ENCODE measurements at places on chromosomes 4 and X.

DNA sequence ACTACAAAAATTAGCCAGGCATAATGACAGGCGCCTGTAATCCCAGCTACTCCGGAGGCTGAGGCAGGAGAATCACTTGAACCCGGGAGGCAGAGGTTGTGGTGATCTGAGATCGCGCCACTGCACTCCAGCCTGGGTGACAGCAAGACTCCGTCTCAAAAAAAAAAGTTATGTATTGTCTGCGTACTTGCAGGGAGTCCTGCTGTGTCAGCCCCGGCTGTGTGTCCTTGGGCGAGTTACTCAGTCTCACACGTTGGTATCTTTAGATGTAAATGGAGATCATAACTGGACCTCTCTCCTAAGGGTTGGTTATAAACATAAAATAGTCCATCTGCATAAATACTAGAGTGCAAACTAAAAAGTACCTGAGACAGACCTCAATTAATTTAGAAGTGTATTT, 22.7 kb upstream of the TBC1D14 start:
- no peak for DNase-seq

DNA sequence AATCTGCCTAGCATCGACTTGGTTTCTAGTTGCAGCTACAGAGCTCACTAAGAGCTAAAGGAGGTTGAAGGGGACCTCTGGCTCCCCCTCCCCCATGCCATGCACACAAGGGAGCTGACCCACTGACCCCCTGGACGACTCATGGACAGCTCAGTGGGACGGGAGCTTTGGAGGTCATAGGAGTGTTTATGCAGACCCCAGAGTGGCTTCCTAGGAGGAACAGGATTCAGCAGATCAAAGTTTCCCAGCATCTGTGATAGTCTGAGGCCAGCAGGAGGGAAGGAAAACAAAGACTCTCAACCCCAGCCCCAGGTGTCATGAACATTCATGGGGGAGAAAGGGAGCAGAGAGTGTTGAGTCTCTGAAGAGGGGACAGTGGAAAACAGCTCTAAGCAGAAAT, 104.4 kb downstream of the ARSF start:
- DNase-seq = no peak

DNA sequence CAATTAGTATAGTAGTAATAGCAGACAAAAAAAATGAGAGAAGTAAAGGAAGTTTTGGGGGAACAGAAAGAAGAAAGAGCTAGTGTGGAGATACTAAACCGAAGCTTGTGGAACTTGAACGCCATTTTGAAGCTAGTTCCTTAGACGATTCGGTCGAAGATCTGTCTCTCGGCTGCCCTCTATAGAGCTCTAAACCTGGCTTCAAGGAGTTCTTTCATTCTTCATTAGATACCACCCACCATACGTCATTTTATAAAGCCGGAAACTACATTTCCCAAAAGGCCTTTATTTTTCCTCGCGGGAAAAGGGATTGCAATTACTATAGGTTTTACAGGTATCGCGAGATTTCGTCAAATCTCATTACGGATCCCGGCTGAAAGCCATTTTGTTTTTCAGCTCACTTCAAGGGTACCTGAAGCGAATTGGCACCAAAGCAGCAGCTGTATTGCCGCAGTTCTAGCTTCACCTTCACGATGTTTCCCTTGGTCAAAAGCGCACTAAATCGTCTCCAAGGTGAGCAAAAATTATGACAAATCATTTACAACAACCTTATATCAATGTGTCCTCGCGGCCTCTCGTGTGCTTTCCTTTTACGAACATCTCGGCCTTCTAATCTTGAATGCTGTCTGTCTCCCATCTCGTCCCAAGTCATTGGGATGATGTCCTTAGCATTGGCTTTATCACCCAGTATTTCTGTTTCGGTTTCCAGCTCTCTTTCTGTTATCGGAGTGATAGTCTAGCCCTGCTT, at the start of gene COX7B:
Gene COX7B, plus strand, starts transcription at position 388 of the 748 bp plus-strand sequence. Its CDS starts 86 bp downstream, at position 474.
- DNase-seq = peak; percentile 12

- DNase-seq = no peak
Measured at GRCh38 chrX:134717698-134718097, 59.4 kb upstream of the PLAC1 start.

GRCh38 chrX:130030826-130031225, 48.4 kb downstream of the BCORL1 start:
- no peak for DNase-seq

- DNase-seq = no peak
Measured at GRCh38 chr4:21900211-21900610, 48.4 kb downstream of the KCNIP4 start.

- DNase-seq = no peak
Measured at GRCh38 chrX:79035421-79035820, 90.2 kb downstream of the P2RY10 start.

DNA sequence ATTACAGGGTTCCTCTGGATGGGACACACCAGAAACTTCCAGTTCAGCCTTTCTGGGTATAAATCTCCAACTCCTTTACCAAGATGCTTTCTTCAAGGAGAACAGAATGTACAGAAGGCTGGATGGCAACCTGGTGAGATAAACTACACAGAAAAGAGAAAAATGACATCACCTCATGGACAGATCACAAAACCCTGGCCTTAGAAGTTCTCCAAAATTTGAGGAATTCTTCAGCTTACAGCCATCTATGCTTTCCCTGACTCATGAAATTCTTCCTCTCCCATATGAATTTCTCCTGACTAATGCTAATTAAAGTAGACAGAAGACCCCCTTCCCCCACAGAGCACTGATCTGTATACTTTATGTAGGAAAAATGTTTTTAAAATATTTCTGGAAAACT, 345.4 kb downstream of the STIM2 start:
- DNase-seq = no peak

- no peak for DNase-seq
Measured at GRCh38 chr4:17068891-17069290, 170.4 kb upstream of the LDB2 start.

DNA sequence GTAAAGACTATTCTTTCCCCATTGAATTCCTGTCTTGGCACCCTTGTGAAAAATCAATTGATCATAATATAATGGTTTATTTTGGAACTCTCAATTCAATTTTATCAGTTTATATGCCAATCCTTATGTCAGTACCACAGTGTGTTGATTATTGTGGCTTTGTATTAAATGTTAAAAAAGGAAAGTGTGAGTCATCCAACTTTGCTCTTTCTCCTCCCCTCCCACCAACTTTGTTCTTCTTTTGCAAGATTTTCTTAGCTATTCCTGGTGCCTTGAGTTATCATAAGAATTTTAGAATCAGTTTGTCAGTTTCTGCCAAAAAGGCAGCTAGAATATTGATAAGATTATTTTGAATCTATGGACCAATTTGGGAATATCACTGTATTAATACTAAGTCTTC, 11.2 kb upstream of the RNF175 start:
- DNase-seq = no peak

DNA sequence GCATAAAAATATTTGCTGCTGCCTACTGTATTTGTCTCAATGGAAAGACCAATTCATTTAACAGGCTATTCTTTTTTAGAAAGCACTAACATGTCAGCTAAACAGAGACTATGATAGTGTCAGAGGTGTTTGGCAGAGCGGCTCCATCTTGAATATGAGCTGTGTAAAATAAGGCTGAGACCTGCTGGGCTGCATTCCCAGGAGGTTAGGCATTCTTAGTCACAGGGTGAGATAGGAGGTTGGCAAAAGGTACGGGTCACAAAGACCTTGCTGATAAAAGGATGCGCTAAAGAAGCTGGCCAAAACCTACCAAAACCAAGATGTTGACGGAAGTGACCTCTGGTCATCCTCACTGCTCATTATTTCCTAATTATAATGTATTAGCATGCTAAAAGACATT, 41.8 kb downstream of the NPY5R start:
- no peak for DNase-seq

GRCh38 chr4:184510401-184510800, 36.1 kb upstream of the IRF2 start:
- DNase-seq = no peak

- DNase-seq = no peak
Measured at GRCh38 chrX:114338870-114339269, 245.0 kb upstream of the HTR2C start.

DNA sequence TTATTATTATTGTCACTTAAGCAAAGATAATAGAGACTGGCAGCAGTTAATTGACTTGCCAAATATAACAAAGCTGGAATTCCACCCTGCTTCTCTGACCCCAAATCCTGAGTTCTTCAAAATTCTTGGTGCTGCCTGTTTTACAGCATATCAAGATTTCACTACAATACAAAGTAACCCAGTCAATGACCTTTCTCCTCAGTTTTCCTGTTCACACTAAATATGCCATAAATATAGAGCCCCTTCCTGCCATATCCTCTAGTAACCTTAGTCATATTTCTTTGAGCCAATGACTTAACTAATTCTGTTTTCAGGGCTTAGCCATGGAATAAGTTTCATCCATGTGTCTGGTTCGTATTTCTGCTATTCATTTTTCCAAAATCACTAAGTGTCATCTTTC, 315.3 kb upstream of the HS3ST1 start:
- DNase-seq = no peak

DNA sequence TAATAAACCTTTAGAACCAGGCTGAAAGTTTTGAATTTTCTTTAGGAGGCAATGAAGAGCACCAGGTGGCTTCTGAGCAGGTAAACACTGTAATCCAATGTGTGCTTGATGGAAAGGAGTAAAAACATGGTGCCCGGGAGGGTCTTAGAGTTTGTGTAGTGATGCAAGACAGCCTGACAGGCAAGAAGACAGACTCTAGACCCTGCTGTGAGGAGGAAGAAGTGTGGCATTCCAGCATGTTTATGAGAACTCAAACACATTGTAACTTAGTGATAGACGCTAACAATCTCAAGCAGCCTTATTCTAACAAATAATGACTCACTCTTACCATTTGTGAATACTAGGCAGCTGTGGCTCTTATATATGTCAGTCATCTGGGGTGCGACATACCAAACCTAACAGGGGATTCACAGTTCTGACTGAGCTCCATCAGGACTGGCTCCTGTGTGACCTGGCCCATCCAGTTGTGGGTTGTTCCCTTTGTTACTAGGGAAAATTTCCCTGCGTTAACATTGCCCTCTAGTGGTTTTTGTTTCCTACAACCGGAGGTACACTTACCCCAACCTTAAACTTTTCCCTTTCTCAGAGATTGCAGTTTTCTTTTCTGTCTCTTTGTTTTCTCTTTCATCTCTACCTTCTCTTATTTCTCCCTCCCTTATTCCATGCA, 53.8 kb downstream of the VSIG4 start:
- DNase-seq = peak; percentile 39

- no peak for DNase-seq
Measured at GRCh38 chr4:94517492-94517891, 65.8 kb downstream of the PDLIM5 start.

DNA sequence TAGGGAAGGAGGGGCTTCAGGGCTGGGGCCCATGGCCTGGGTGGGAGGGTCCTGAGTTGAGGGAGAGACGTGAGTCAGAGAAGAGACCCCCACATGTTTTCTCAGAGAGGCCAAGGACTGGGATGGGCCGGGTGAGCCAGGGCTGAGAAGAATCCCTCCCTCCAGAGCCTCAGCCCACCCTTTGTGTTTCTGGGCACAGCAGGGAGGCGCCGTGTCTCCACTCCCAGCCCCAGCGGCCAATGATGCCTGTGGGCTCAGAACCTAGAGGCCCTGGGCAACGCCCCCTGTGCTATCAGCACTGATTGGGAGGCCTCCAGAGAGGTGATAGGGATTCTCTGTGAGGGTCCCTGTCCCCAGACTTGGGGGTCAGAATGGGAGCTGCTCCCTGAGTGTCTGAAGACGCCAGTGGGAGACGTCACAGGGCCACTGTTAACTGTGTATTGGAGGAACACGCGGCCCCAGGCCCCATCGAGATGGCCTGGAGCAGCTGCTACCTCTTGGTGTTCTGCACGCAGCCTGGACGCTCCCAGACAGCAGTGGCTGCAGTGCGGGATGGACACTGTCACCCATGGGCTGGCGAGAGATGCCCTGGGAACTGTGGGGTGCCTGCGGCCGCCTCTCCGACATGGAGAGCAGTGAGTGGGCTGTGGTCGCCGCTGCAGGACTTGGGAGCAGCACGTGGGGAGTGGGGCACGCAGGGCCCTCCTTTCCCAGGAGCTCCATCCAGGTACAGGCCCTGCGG, 8.5 kb downstream of the FGFRL1 start:
- DNase-seq = no peak
